ENCODE measurements at places on chromosomes 4 and X.
A peak's percentile ranks its signal among the peaks of the same experiment; 100 is the strongest.

GRCh38 chrX:107710617-107711391 lies 64.8 kb downstream of the TSC22D3 start:
- peak; percentile 32 for DNase-seq

- no peak for DNase-seq
These were observed 953.6 kb upstream of the AGA start for GRCh38 chr4:178395798-178396197.

DNA sequence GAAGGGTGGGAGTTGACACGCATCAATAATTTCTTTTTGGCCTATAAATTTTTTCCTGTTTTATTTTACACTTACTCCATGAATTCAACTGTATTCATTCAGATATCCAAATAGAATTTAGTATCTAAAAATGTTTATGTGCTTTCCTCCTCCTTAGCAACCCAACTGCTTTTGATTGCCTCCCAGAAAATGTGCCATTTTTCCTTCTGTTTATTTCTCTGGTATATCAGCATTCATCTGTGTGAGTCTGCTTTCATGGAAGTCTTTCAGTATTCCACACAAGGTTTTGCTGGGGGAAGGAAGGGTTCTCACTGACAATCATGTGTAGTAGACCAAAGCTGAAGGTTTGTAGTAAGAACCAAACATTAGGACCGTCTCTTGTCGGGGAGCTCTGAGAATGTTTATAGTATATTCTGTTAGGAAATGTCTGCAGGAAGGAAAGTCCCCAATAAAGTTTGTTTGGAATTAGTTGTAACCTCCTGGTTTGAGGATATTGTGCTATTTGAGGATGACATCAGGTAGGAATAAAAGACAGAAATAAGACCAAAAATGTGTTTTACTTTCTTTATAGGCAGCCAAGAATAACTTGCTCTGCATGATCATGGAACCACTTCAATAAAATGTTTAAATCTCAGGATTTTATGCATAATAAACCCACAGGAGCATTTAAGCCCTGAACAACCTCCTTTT lies 673.6 kb upstream of the INTU start:
- no peak for DNase-seq

GRCh38 chr4:7625071-7625470 lies 190.3 kb upstream of the PSAPL1 start:
- DNase-seq = no peak

DNA sequence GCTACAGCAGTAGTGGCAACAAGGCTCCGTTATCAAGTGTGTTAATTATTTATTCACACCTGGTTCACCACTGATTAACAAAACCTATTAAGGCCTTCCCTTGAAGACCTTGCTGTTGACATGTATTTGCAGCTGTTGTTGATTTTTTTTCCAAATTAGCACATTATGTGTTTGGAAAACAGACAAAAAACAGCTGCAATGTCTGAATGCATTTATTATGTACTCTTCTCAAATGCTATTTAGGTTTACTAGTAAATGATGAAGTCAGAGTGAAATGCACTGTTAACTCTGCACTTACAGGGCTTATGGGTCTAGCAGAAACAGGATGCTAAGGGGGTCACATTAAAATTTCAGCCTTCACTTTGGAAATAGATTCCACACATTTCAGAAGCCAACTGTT lies 99.5 kb upstream of the PCDH7 start:
- DNase-seq = no peak

- DNase-seq = no peak
These were observed 7.4 kb upstream of the KDR start for GRCh38 chr4:55132775-55133174.

DNA sequence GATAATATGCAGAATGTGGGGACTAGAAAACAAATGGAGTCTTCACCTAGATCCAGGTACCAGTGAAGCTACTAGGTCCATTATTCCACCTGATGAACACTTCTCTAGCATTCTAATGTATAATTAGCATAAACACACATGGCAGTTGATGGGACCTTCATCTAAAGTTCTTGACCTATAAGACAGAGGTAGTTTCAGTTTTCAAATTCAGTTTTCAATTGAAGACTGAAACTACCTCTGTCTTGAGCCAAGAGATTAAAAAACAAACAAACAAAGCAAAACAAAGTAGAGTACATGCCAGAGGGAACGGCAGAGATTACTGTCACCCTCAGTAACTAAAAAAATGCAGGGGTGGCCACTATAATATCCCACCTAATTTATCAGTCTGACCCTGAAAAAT lies 199.9 kb upstream of the NEIL3 start:
- no peak for DNase-seq

DNA sequence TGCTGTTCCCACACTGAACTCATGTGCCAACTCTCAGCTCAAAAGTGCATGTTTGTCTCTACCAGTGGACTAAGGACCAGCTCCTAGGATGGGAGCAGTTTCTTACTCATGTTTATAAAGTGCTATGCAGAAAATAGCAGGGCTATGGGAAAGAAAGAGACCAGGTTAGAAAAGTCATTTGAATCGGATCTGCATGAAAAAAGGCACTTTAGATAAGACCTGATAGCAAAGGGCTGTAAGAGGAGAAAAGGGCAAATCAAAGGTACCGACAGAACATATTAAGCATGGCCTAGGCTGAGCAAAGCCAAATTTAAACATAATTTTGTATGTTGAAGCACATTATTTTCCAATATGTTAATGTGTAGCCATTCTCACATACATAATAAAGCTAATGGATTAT lies 362.3 kb upstream of the ZFP42 start:
- DNase-seq = no peak

- DNase-seq = no peak
These were observed 40.7 kb upstream of the MBTPS2 start for GRCh38 chrX:21798677-21799219.

DNA sequence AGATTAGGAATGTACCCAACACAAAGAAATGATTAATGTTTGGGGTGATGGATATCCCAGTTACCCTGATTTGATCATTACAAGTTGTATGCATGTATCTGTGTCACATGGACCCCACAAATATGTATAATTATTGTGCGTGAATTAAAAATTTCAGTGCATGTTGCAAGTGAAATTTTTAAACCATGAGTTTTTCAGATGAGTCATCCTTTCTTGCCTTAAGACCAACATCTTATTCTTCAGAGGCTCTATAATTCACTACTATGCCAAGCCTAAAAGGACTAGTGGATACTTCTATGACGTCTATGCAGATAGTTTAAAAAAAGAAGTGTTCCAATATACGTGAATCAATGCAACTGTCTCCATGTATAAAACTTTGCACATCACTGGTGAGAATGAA lies 113.0 kb upstream of the SH3RF1 start:
- no peak for DNase-seq

DNA sequence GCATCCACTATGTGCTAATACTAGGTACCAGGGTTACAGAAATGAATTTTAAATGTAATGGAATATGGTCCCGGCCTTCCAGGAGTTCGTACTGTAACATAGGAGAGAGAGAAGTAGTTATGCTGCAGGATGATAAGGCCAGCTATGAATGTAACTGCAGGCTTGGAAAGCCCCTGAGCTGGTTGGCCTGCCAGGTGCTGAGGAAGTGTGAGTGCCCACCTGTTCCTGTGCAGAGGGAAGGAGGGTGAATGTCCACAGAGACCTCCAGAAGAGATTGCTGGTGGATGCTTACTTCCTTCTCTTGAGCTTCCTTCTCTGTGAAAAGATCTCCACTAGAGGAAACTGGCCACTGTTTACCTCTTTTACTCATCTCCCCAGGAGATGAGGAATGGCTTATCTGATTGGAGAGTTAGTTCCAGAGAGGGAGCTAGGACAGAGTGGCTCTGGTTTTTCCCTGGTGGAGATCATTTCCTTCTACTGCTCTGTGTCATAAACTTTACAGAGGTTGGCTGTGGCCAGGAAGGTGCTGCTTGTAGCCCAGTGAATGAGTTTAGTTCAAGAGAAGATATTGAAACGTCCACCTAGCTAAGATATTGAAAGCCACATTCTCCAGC lies 114.0 kb upstream of the LNX1 start:
- no peak for DNase-seq

DNA sequence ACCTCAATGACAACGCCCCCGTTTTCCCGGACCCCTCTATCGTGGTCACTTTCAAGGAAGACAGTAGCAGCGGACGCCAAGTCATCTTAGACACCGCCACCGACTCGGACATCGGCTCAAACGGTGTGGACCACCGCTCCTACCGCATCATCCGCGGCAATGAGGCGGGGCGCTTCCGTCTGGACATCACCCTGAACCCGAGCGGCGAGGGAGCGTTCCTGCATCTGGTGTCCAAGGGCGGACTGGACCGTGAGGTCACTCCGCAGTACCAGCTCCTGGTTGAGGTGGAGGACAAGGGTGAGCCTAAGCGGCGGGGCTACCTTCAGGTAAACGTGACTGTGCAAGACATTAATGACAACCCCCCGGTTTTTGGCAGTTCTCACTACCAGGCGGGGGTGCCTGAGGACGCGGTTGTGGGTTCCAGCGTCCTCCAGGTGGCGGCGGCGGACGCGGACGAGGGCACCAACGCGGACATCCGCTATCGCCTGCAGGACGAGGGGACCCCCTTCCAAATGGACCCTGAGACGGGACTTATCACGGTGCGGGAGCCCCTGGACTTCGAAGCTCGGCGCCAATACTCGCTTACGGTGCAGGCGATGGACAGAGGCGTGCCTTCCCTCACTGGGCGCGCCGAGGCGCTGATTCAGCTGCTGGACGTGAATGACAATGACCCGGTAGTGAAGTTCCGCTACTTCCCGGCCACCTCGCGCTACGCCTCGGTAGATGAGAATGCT lies 2.2 kb downstream of the FAT4 start:
- no peak for DNase-seq

DNA sequence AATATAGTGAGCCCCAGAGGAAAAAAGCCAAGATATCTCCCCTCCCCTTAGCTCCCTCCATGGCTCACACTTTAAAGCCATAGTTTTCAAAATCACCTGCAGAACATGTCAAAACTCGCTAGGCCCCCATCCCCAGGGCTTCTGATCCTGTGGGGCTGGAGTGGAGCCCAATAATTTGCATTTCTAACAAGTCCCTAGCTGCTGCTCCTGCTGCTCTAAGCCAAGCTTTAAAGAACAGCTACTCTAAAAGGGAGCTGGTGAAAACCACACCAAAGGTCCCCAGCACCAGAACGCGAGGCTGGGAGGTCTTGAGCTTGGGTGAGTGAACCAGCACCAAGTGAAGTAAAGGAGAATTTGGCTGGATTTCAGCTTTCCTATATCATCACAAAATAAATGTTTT lies 237.1 kb downstream of the ZNF674 start:
- DNase-seq = no peak

DNA sequence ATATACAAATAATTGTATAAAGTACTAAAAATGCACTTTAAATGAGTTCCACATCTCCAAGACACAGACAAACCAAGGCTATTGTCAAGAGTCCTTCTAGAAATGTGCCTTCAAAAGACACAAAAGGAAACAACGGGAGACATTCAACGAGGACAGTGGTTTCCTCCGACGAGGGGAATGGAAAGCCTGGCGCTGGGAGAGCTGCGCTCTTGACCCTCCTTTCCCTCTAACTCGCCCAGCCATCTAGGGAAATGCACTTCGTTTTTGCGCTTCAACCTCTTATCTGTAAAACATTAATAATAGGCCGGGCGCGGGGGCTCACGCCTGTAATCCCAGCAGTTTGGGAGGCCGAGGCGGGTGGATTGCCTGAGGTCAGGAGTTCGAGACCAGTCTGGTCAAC lies 37.0 kb downstream of the ZFP42 start:
- DNase-seq = no peak

DNA sequence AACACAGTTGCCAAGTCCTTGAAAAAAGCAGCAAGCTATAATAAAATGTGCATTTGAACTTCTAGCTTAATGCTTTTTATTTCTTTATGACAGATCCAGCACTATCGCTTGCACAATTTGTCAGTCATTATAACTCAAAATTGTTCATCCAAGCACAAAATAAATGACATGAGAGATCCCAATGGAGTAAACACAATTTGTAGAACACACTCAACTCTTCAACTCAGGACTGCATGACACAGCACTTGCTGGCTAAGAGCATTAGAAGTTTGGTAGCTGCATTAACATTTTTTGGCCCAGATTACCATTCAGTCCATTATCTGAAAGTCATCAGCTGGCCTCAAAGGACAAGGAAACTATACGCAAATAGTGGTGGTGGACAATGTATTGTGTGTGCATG lies 530.1 kb downstream of the INPP4B start:
- DNase-seq = no peak

DNA sequence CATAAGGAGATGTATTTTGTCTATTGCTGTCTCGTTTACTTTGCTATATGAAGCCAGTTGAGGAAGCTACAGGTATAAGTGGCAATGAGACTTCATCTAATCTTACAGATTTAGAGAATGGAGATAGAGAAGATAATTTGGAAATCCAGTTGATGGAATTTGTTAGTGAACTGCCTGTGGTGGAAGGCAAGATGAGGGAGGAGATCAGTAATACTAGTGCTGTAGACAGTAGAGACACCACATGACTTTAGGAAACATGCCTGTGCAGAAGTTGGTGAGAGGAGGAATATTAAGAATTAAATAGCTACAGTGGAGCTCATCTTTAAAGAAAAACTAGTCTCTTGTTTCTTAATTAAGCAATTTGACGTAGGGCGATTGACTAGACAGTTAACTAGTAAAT lies 51.3 kb downstream of the RBPJ start:
- no peak for DNase-seq

DNA sequence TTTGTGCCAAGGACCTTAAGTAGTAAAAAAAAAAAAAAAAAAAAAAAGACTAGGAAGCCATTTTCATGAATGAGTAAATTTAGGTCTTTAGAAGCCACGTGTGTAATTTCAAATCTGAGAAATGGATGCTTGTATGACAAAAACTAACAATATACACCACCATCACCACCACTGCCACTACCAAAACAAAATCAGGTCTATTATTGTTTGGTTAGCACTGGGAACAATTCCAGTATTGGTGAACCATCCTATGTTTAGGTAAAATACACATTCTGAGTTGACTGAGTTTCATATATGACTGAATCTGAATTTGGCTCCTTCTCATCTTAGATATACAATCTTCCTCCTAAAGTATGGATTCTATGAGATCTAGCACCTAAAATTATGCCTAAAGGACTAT lies 8.8 kb upstream of the TMSB4X start:
- no peak for DNase-seq

- no peak for DNase-seq
These were observed 36.3 kb downstream of the ANXA10 start for GRCh38 chr4:168128601-168129000.

- no peak for DNase-seq
These were observed 13.7 kb upstream of the GPAT3 start for GRCh38 chr4:83522239-83522638.

- no peak for DNase-seq
These were observed 138.4 kb upstream of the ARX start for GRCh38 chrX:25154168-25154567.
